ENCODE measurements at places on chromosomes 1 and 21. TPM values are rescaled to one million over a fixed set of nuclear protein-coding genes. Genes with fewer than 3 reads are reported as not detected.

CYP4A22 gene
- total RNA-seq: not detected

FMN2 gene
- total RNA-seq: 0.49 TPM

DENND2D gene
- 0.49 TPM for total RNA-seq

SFN gene
- 0.16 TPM for total RNA-seq

Measured in bladder microvascular endothelial cell (primary cell).